ENCODE measurements at places on chromosomes 16 and 17.

DNA sequence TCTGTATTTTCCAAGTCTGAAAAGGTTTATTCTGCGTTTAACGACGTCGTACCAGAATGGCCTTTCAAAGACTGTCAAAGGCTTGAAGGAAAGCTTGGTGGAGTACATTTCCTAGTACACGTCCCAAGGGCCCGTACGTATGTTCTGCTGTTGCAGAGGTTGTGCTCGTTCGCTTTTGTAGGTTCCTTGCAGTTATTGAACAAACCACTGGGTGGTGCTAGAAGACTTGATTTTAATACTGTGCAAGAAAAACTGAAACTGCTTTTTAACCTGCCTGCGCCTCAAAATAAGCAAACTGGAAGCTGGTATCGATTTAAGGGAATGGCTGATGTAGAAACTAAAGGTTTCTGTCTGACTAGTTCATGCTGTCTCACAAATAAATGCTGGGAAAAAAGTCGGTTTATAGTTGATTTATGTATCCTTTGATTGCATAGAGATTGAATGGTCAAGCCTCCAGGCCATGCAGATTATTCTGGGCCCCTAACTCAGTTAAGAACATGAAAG, 54.6 kb downstream of the USP10 start:
- DNase-seq, result peak; percentile 58

- DNase-seq, result no peak
Observed at GRCh38 chr16:20669679-20670078, 27.8 kb downstream of the ACSM1 start.

DNA sequence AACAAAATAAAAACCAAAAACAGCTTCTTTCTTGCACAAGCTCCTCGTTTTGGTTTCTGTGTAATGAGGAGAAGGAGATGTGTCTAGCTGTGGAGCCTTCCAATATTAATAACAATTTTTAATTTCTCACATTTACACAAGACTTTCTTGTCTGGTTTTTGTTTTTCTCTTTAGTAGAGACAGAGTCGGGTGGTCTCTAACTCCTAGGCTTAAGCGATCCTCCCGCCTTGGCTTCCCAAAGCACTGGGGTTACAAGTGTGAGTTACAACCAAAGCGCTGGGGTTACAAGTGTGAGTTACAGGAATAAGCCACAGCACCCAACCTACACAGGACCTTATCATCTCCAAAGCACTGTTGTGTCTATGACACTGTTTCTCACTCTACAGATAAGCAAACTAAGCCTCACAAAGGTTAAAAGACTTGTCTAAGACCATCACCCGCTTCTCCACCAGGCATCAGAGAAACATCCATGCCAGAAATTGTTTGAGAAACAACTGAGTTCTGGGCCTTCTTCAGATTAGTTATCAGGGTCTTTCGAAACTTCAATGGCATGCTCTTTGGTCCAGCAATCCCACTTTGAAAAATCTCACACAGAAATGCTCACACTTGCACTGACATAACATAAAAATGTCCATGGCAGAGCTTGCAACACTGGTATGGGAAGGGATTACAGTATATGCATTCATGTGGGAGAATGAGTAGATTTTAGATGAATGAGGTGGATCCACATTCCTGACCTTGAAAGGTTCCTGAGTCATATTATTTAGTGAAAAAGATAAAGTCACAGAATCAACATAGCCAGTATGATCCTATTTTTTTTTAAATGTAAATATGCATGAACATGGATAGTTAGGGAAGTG, 3.9 kb downstream of the ABAT start:
- no peak for DNase-seq

DNA sequence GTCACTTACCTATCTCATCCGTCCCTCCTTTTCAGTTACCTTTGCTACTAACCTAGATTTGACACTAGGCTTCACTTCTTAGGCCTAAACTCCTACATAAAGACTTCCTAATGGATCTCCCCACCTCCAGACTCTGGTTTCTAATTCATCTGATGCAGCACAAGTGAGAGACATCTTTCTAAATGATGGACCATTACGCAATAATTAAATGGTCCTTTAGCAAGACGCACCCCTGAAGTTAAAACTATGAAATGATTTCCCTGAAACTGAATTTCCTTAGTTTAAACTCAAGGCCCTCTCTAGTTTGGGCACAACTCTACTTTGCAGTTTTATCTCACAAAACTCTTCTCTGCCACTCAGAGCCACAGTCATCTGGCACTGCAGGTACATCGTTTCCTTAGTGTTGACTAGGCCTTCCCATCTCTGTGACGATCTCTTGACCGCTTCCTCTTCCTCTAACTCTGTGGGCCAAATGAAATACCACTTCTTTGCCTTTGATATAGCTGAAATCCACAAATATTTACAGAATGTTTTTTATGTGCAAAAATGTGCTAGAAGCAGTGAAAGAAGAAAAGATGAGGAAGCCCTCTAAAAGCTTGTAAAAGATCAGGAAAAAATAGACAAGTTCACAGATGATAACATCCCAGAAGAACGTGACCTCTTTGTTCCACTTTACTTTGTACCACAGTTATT, 3.3 kb downstream of the SYNRG start:
- no peak for DNase-seq

DNA sequence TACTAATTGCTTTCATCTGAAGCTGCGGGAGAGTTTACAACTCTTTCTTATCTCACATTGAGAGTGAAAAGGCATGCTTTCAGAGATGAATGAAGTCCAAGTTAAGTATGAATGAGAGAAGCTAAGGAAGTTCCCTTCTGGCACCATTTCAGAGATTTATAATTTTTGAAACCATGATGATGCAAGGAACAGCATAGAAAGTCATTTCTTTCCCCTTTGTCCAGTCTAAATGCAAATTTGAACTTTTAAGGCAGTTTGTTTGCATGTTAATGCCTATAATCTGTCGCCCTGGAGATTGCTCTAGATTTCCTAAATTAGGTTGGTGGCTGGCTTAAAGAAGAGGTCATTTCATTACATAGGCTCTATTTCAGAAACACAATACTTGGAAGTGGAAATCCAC, 594.8 kb upstream of the GOT2 start:
- DNase-seq, result no peak

GRCh38 chr17:59534583-59534982, 30.8 kb upstream of the DHX40 start:
- no peak for DNase-seq

DNA sequence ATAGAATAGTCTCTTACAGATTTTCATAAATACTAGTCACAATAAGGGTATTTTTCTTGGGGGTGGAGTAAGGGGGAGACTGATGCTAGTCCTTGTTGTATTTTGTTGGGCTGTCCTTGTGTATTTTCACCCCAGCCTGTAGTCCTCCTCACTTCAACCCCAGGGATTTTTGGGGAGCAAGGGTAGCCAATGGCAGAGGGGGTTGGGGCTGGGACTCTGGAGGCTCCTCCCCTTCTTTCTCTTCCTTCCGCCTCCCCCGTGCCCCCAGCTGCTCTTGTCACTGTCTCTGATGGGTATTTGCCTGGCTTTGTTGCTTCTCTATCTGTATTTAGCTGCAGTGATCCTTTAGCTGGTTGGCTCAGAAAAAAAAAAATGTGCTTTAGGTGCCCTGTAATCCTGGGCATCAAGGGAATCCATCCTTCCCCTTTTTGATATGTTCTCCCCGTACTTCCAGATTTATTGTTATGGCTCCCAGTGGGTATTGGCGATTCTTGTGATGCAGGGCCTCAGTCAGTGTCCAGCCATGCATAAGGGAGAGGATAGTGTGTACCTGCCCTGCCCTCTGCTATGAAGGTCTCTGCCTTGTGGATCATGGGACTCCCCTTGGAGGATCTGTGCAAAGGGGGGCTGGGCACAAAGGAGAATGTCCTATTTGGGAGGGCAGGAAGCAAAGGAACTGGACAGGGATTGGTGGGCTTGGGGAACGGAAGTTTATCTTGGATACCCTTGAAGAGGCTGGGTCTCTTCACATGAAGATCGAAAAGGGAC, 16.5 kb downstream of the SNF8 start:
- no peak for DNase-seq

DNA sequence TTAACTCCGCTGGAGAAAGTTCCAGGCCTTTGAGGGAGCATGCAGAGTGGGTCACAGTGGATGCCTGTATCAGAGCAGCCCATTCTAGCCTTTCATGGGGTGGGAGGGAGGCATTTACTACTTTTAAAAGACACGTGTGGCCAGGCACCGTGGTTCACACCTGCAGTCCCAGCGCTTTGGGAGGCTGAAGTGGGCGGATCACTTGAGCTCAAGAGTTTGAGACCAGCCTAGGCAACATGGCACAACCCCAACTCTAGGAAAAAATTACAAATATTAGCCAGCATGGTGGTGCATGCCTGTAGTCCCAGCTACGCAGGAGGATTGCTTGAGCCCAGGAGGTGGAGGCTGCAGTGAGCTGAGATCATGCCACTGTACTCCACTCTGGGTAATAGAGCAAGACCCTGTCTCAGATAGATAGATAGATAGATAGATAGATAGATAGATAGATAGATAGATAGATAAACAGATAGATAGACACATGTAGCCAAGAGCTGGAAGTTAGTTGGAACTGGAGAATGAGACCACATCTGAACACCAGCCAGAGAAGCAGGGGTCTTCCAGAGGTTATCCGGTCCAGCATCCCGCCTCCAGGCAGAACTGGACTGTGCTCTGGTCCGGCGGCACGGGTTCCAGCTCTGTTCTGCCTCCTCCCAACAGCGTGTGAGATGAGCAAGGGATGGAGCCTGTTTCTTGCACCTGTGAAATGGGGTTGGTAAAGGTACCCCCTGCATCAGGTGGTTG, 3.6 kb downstream of the ADCY7 start:
- no peak for DNase-seq

DNA sequence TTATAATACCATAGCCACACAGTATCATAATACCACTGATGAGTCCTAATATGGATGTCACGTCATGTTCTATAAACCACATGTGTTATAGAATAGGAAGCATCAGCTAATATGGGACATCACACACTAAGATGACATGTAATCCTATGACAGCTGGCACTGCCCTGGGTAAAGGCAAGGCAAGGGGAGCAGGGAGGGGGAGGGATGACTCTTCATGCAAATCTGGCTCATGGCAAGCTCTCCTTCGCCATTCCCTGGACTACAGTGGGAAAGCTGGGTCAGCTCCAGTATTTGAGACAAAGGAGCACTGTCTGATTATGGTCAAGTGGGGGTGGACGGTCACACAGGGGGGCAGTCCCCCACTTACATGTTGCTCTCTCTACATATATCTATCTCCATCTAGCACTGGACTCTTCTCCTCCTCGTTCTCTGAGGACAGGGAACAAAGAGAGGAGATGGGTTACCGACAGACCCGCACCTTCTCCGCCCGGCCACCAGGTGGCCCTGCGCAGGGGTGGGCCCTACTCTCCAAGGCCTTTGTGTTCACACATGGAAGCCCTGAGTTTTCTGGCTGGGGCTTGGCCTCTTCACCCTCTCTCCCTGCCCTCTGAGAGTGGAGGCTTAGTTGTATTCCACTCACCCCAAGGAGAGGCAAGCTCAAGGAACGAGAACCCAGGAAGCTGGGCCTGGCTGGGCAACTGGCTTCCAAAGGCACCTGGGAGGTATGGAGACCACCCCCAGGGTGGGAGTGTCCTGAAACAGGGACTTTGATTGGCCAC, 23.4 kb upstream of the MPO start:
- DNase-seq, result peak; percentile 32

DNA sequence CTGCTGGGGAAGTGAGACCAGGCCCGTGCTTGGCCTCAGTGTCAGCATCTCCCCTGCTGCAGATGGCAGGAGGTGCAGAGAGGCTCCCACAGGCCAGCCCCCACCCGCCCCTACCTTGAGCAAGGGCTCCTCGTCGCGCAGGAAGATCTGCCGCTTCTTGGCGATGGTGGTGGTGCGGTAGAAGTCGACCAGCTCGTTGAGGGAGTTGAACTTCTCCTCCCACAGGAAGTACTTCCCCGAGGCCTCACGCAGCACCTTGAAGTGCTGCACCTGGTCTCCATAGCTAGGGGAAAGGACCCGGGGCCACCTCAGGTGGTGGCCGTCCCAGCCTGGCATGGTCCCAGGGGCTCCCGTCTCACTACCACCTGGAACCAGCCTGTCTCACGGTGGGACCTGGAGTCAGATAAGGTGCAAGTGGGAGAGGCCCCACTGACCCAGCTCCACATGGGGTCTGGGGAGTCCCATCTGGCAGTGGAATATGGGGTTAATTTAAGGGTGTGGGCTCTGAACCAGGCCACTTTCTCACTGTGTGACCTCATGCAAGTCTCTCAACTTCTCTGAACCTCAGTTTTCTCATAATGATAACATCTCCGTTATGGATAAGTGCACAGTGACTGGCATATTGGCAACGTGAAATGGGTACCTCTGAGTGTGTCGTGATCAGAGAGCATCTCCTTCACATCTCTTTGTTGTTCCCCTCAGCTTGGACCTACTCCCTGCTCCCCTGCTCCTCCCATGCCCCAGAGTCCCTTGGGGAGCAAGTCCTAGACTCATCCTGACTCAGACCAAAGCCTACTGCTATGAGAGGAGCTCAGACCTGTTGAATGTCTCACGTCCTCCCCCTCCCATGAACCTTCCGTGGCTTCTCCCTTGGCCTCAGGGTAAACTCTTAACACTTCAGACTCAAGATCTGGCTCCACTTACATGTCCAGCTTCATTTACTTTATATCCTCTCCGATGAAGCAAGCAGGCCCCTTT, 19.8 kb upstream of the FAM83G start:
- no peak for DNase-seq

DNA sequence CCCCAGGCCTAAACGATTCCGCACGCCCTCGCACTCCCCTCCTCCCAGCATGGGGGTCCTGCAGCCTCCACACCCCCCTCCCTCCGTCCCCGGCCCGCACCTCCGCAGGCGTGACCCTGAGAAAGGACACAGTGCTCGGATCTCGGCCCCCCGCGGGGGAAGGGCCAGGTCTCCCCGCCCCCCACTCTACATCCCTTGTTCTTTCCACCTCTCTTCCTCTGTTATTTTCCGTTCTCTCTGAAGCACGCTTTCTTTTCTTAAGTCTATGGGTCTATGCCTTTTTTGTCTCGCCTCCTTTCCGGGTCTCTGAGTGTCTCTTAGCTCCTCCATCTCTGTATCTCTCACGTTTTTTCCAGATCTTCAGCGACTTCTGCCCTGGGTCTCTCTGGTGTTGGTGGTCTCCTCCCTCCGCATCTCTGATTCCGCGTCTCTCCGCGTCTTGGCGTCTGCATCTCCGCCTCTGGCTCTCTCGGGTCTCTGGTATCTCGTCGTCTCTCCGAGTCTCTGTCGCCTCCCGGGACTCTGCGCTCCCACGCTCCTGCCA, 2.1 kb upstream of the HES7 start:
- no peak for DNase-seq
